ENCODE measurements at places on chromosomes 1 and 21. TPM values are rescaled to one million over a fixed set of nuclear protein-coding genes. Genes with fewer than 3 reads are reported as not detected.

GRCh38 chr1:176558561-176558960 lies 95.6 kb downstream of the PAPPA2 start:
- no peak for ATAC-seq

- ATAC-seq: no peak
These were observed 231.6 kb downstream of the NRIP1 start for GRCh38 chr21:14833241-14833640.

DNA sequence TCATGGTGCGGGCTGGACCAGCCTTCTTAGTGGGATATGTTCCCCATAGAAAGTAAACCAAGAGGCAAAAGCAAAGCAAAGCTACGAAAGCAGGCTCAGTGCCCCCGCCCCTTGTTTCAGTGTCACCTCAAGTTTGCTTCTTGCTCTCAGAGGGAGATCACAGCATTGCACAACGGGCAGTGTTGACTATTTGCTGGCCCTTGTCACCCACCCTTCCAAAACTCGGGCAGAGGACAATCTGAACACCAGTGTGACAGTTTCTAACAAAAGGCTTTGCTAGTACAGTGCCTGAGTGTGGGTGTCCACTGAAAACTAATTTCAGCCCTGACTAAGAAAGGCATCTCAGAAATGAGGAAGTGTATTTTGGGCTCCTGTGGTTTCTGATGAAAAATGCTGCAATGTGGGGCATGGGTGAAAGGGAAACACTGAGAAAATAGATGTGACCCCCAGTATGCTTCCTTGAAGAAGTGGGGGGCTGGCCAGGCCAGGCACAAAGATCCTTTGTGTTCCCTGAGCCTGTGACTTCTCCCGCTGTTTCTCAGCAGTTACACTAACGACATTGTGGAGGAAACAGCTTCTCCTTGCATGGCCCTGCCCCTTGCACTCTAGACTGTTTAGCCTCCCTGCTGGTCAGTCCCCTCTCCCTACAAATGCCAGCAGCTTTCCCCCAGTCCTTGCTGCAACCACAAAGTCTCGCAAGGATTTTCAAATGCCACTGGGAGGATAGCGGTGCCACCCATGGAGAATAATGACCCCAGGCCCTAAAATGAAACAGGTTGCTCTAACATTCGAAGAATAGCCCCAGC lies 33.3 kb upstream of the KCNE1 start:
- peak; percentile 33 for ATAC-seq

TARS2 gene
- total RNA-seq: 46.0 TPM

LCE3D gene
- total RNA-seq: not detected
